HFFc6 (cell line): ENCODE measurements at places on chromosomes 12 and 14.

- no peak for DNase-seq
These were observed 274.9 kb downstream of the EMP1 start for GRCh38 chr12:13471471-13471870.

GRCh38 chr12:130976171-130976720 is 22.5 kb downstream of the ADGRD1 start:
- DNase-seq, result no peak

DNA sequence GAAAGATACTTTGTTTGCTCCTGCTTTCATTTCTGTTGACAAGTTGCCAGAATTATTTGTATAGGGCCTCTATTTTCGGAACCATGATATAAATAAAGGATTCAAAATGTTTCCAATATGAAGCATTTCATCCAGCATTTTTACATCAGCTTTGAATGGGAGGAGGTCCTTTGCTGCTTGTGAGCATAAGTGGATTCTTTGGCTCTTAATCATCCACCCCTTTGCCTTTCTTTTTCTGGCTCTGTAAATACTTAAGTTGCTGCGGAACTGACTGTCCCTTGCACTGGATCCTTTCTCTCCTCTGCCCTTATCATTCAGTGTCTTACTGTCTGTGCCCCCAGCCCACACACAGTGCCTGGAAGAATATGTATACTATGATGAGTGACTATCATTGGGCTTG is 357.3 kb upstream of the RGS6 start:
- peak; percentile 74 for DNase-seq

DNA sequence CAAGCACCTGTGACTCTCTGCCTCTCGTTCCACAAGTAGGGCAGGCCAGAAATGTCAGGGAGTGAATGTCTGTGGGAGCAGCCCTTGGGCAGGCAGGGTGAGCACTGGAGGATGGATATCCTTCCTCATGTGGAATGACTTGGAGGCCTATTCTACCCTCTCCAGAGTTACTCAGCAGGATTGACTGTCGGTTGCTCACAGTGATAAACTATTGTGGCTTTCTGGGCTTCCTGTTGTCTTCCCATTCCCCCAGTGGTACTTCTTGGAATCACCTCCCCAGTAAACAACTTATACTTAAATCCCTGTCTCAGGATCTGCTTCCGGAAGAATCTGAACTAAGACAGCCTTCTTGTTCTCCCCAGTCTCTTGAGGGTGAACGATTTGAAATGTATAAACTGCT is 79.6 kb upstream of the MANSC4 start:
- no peak for DNase-seq

DNA sequence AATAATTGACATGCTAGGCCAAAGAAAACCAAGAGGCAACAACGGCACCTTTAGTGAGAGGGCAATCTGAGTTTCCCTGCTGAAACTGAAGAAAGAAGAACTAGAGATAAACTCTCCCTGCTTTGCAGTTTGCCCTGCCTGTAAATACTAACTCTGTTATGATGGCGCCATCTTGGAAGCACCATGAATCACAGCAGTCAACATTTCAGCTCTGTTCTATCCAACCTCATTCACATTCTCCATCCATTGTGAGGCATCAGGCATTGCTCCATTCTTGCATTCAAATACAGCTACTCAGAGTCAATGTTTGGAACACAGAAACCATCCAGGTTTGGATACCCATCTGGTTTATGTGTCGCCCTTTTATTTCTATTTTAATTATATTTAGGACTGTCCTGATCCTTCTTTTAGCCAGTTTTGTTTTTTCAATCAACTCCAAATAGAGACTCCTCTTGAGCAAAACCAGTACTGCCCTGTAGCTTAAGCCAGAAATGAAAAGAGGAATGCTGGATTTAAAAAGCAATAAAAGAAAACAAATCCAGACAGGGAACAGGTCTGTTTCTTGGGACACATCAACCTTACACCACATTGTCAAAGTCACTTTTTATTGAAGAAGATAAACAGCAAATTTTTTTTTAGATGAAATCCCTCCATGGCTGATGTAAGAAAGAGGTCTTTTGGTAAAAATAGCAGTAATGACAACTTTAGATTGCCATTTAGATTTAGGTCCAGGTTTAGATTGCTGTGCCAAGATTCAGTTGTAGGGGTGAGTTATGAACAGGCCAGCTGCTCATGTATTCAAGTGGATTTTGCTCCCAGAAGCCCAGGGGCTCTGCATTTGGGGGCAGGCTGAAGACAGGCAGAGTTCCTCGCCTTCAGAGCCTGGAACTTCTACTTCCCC is 33.3 kb upstream of the PPM1A start:
- DNase-seq, result no peak

DNA sequence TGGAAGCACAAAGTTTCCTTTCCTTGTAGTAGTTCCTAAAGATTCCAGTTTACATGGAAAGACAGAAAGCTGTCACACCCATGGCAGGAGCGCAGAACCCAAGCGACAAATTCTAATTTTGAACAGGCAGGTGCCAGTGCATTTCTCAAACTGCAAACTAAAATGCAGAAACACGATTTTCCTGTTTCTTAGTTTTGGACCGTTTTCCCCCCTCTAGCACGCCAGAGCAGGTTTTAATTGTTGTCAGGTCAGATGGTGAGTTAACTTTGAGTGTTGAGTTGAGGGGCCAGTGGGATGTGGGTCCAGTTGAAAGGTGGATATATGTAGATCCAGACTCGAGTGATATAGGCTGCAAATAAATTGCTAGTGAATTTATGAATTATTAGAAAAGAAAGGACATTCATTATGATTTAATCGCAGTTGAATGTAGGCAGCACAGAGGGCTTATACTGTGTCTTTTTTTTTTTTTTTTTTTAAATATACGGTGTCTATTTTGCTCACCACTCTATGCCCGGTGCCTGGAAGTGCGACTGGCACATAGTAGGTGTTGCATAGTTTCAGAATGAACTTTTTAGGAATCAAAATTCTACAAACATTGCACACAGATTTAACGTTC is 909 bp upstream of the ETFBKMT start:
- DNase-seq, result no peak

- DNase-seq, result no peak
These were observed 5.8 kb downstream of the PTGES3 start for GRCh38 chr12:56682323-56682722.
